ENCODE measurements at places on chromosomes 7 and 10.

- no peak for DNase-seq
These were observed 19.3 kb downstream of the OR6B1 start for GRCh38 chr7:144019457-144019856.

- no peak for DNase-seq
These were observed 767.7 kb downstream of the KCNMA1 start for GRCh38 chr10:76869931-76870330.

DNA sequence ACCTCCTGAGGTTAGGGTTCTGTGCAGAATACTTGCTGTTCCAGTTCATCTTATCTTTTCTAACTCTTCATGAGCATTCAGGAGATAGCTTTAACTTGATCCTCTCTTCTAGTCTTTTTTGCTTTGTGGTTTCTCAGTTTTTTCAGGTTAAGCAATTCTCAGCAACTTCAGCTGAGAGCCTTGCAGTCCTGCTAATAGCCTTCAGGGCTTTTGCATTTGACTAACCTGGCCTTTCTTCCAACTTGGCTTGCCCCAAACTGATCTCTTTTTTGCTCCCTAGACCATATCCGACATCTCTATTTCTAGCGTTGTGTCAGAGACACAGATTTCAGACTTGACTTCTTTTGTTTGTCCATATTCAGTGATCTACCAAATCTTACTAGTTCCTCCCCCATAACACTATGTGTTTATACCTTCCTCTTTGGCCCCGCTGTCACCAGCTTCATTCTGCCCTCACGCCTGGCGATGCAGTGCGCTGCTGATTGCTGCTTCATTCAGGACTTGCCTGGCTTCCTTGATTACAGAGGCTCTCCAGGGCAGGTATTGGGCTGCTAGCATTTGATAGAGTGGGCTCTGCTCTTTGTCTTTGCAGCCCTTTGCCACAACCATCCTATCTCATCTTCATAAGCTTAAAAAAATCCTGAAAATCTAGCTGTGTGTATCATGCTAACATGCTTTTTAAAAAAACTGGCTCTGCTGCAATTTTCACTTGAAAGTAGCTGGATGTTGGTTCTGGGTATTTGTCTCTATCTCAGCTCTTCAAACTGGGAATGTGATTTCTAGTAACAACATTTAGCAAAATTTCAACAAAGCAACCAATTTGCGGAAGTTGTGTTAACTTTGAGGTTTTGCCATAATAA is 9.6 kb downstream of the CUL1 start:
- no peak for DNase-seq

DNA sequence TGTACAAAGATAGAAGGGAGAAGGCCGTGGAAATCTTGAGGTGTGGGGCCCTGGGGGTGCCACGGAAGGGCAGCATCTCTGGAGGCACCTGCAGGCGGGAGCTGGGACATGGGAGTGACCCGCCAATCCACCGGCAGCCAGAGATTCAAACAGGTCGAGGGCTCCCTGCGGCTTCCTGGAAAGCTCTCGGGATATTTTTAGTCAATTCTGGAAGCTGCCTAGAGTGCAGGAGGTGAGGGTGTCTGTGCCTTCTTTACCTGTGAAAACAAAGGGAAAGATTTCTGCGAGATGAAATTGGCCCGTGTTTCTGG is 16.6 kb downstream of the MNX1 start:
- DNase-seq: no peak
